ENCODE measurements at places on chromosomes 5 and 9. TPM values are rescaled to one million over a fixed set of nuclear protein-coding genes. Genes with fewer than 3 reads are reported as not detected.

Gene MRPS27
- 60.4 TPM for total RNA-seq

Gene LMX1B
- not detected for total RNA-seq

Gene ASPN
- not detected for total RNA-seq

Gene GPR150
- 0.22 TPM for total RNA-seq

Gene SLC25A2
- total RNA-seq, result 0.20 TPM

Gene INSYN2B
- 1.3 TPM for total RNA-seq

Gene KIF4B
- total RNA-seq, result 0.40 TPM

Gene KIF24
- total RNA-seq, result 1.1 TPM

Gene NPR2
- 0.20 TPM for total RNA-seq

Gene PCDHB3
- 0.60 TPM for total RNA-seq

Gene OR1L1
- not detected for total RNA-seq

Gene PCDHGB1
- 1.6 TPM for total RNA-seq

Gene ARID3C
- under 0.01 TPM for total RNA-seq

Gene SERINC5
- total RNA-seq, result 12.2 TPM

Gene IRX4
- total RNA-seq, result not detected

Gene HTR1A
- total RNA-seq, result not detected

All from lung microvascular endothelial cell (primary cell).